Activated T-helper 17 cell treated with anti-CD3 and anti-CD28 coated beads, Interleukin-2, amount 50 U/mL, for 72 hours (primary cell): ENCODE measurements at places on chromosomes 1 and 21. TPM values are rescaled to one million over a fixed set of nuclear protein-coding genes. Genes with fewer than 3 reads are reported as not detected.

- ATAC-seq, result no peak
Measured at GRCh38 chr1:154859151-154859785, 10.8 kb downstream of the KCNN3 start.

DNA sequence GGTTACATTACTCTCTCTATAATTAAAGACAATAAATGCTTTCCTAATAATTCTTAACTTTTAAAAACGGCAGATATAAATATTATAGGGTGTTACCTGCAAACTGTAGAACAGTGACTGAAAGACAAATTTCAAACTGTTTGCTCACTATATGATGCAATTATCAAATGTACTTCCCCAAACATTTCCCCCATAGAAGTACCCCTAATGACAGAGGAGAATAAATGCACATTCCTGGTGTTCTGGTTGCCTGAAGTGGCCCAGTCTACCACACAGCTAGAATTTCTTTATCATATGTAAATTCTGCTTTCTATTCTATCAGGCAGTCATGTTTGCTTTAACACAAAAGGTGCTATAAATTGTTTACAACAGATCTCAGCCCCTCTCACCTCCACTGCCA lies 70.4 kb downstream of the VAV3 start:
- no peak for ATAC-seq

GRCh38 chr21:33762803-33763581 lies 120.7 kb downstream of the ITSN1 start:
- no peak for ATAC-seq

- ATAC-seq, result no peak
Measured at GRCh38 chr1:29183287-29183686, 1.6 kb upstream of the SRSF4 start.

DNA sequence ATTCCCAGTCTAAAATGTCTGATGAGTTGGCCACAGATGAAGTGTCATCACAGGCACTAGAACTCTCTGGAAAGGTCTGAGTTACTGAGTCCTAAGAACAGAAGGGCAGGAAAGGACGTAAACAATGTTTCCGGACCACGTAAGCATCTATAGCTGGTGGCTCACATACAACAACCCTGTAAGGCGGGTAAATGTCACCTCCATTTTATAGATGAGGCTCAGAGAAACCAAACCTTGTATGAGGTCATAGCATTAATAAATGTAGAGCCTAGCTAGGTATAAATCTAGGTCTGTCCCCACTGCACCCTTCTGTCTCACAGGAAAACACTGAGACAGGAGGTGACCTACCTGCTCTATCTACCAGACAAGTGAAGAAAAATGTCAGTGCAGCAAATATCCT lies 86.6 kb downstream of the CSMD2 start:
- no peak for ATAC-seq

Gene ARHGEF16
- total RNA-seq, result 0.16 TPM

Gene FAM177B
- total RNA-seq, result 0.95 TPM

Gene RUNX1
- 136 TPM for total RNA-seq

Gene S100A5
- total RNA-seq, result 3.2 TPM
